Renal pelvis (tissue), 12 donors: ENCODE measurements at places on chromosomes 3 and 15. TPM values are rescaled to one million over a fixed set of nuclear protein-coding genes. Genes with fewer than 3 reads are reported as not detected.

GATA2 gene
- polyA plus RNA-seq, result 50.6 TPM

FBXW12 gene
- polyA plus RNA-seq, result 1.2 TPM

TEX55 gene
- not detected for polyA plus RNA-seq

EHHADH gene
- polyA plus RNA-seq, result 21.8 TPM

DNA sequence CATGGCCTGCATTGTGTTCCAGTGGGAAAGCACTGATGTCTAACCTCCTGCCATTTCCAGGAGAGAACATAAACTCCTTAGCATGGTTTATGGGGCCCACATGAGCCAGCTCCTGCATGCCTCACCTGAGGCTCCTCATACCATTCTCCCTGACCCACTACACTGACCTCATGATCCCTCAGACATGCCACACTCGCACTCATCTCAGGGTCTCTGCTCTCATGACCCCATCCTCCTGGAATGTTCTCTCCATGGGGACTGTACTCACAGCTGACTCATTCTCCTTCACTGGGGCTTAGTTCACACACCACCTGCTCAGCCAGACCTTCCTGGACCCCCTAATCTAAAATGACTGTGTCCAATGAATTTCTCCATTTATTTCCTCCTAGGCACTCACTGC lies 4.0 kb upstream of the LMCD1 start:
- no peak for DNase-seq

DNA sequence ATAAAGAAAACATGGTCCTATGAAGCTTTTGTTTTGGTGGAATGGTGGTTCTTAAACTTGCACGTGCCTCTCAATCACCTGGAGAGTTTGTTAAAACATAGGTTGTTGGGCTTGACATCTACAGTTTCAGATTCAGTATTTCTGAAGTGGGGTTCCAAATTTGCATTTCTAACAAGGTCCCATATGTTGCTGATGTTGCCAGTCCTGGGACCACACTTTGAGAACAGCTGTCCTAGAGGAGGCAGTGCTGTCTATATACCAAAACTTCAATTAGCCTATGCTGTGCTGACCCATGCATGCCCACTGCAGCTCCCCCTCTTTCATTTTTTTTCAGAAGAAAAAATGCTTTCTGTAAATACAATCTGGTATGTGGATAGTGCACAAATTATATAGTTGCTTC lies 31.3 kb downstream of the ALCAM start:
- no peak for DNase-seq

- DNase-seq, result no peak
Observed at GRCh38 chr15:58852347-58852746, 81.1 kb downstream of the SLTM start.

- DNase-seq, result no peak
Observed at GRCh38 chr3:70242297-70242882, 70.0 kb downstream of the MDFIC2 start.

DNA sequence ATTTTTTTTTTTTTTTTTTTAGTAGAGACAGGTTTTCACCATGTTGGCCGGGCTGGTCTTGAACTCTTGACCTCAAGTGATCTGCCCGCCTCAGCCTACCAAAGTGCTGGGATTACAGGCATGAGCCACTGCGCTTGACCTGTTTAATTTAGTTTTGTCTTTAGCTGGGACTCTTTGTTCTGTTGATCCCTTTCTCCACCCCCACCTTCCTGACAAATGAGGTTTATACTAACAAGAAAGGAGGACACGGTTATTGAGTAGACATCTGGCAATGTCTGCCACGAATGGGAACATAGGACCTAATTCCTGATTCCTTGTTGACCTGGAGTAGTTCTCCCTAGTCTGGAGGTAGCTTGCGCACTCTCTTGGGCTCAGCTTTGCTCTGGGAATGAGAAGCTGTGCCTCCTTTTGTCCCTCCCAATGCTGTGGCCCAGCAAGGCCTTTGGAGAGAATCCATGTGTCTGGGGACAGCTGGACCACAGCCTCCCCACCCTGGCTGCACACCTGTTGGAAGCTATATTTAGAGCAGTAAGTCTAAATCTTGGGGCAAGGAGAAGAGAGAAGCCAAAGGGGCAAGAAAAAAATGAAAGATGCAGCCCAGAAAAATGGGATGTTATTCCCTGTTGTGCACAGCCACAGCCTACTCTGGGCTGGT lies 53.2 kb upstream of the ADPGK start:
- DNase-seq, result no peak

DNA sequence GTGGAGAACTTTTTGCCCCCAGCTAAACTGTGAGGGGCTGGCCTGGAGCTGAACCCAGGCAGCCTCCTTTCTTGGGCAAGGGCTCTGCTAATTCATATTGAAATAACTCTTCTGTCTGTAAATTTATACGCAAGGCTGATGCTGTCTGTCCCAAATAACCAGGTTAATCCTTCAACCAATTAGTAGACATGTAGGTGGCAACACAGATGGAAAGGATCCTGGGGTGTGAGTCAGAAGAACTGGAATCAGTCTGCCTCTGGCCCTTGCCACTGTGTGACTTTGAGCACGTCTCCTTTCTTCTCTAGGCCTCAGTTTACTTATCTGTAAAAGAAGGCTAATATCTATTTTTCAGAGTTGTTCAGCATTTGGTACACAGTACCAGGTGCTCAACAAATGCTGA lies 48.3 kb upstream of the IREB2 start:
- DNase-seq, result no peak

DNA sequence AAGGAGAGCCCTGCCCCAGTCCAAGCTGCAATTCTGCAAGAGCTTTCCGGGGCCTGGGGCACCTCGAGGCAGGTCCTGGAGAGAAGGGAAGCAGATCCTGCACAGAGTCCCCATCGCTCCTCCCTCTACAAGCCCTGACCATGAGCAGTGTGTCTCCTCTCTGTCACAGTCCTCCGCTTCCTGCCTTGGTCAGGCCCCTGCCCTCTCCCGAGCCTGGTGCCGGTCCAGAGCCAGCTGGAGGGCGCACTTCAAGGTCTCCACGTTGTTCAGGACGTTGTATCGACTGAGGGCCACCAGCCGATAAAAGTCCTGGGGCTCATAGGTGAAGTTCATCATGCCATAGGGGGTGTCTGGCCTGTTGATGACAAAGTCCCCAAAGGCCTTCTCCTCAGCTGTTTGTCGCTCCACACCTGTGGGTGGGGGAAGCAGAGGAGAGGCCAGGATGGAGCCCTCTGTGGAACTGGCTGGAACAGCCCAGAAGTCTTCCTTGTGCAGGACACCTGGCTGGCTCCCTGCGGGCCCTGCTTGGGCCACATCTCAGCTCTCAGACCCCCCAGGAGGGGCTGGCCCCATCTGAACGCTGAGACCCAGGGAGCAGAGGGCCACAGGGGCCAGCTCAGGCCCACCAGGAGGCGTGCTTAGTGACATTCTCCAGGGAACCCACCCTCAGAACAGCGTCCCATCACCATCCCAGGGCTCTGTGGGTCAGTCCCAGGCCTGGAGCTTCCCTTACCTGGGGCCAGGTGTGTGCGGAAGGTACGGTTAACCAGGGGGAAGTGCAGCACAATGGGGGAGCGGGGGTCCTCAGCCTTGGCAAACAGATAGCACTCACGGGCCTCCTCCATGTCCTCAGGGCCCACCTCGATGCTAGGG lies 14.4 kb downstream of the PLA2G4F start:
- no peak for DNase-seq

DNA sequence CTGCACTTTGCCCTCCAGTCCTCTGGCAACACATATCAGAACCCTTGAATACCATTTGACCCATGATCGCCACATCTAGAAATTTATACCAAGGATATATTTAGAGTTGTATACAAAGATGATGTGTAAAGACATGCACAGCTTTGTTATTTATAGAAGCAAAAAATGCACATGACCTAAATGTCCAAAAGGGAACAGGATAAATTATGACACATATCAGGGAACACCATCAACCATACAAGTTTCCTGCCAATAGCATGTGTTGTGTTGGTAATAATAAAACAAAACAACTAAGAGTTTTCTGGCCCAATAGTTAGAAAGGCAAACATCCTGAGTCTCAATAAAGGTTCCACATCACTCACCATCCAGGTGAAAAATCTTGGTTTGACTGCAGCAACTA lies 51.5 kb downstream of the AAGAB start:
- DNase-seq, result no peak

DNA sequence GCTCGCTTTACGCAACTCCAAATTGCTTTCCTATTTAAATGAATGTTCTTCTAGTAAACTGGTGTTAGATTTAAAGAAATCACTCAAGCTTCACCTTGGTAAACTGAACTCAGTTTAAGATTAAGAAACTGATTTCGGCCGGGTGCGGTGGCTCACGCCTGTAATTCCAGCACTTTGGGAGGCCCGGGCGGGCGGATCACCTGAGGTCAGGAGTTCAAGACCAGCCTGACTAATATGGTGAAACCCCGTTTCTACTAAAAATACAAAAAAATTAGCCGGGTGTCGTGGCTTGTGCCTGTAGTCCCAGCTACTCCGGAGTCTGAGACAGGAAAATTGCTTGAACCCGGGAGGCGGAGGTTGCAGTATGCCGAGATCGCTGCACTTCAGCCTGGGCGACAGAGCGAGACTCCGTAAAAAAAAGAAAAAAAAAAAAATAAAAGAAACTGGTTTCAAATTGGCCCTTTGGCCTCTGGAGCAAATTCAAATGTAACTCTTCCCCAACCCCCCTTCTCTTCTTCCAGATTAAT lies 1.7 kb downstream of the SKIL start:
- no peak for DNase-seq
